ENCODE measurements at places on chromosomes 6 and 20.
A peak's percentile ranks its signal among the peaks of the same experiment; 100 is the strongest.

GRCh38 chr6:22025468-22026163, 271.2 kb downstream of the PRL start:
- DNase-seq, result peak; percentile 18

- no peak for DNase-seq
These were observed 1.2 kb downstream of the GPRC6A start for GRCh38 chr6:116827561-116828240.

GRCh38 chr6:55892749-55893357, 17.5 kb upstream of the BMP5 start:
- no peak for DNase-seq

- DNase-seq, result peak; percentile 32
These were observed 51.9 kb downstream of the PYGB start for GRCh38 chr20:25299806-25300205.
